Activated CD8-positive, alpha-beta T cell treated with anti-CD3 and anti-CD28 coated beads for 36 hours (primary cell): ENCODE measurements at places on chromosomes 1 and 21. TPM values are rescaled to one million over a fixed set of nuclear protein-coding genes. Genes with fewer than 3 reads are reported as not detected.

DNA sequence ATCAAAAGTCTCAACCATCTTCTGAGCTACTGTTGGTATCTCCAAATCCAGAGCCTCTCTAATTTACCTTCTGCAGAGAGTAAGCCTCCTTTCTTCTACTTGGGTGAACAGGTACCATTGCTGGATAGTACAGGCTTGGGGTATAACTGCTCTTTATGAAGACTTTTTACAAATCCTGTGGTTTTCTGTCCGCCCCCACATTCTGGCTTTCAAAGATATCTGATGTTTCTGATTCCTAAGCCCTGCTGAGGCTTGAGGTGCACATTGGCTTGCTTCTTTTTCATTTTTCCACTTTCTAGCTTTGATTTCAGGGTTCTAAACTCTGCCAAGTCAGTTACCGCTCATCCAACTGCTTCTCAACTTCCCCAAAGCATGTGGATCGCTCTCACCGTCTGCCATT lies 37.1 kb downstream of the TENT5C start:
- DNase-seq: peak; percentile 64

GRCh38 chr1:88892357-88892877 lies 1.1 kb upstream of the GTF2B start:
- DNase-seq: peak; percentile 32

- DNase-seq: no peak
These were observed 28.5 kb downstream of the RNF115 start for GRCh38 chr1:145795257-145795881.

GRCh38 chr1:150156868-150157603 lies 7.3 kb downstream of the PLEKHO1 start:
- DNase-seq: no peak

DNA sequence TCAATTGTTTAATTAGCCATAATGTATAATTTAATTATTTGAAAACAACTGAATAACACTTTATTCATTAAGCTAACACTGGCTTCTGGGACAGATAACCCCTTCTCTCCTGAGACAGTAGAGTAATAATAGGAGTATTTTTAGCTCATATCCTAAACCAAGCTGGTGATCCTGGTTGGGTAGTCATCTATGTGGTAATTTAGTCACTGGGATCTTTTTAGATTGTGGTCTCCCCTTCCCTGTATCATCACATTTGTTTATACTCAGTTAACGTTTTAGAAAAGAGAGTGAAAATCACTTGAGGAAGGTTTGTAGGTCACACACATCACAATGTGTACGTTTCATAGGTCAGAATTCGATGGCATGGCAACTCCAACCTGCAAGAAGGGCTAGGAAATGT lies 1356.6 kb upstream of the ADGRL2 start:
- no peak for DNase-seq

- peak; percentile 67 for DNase-seq
These were observed 45.7 kb downstream of the SLC9A1 start for GRCh38 chr1:27109103-27109822.

- no peak for DNase-seq
These were observed 16.0 kb downstream of the DNAJC16 start for GRCh38 chr1:15542388-15543250.

OBSCN gene
- 23.7 TPM for total RNA-seq

CFHR4 gene
- total RNA-seq: not detected

COL9A2 gene
- 4.3 TPM for total RNA-seq
